Hematopoietic multipotent progenitor cell treated with erythropoietin and hydrocortisone succinate and interleukin-3 and kit ligand, for 4 days (in vitro differentiated cells): ENCODE measurements at places on chromosomes 1 and 21.

DNA sequence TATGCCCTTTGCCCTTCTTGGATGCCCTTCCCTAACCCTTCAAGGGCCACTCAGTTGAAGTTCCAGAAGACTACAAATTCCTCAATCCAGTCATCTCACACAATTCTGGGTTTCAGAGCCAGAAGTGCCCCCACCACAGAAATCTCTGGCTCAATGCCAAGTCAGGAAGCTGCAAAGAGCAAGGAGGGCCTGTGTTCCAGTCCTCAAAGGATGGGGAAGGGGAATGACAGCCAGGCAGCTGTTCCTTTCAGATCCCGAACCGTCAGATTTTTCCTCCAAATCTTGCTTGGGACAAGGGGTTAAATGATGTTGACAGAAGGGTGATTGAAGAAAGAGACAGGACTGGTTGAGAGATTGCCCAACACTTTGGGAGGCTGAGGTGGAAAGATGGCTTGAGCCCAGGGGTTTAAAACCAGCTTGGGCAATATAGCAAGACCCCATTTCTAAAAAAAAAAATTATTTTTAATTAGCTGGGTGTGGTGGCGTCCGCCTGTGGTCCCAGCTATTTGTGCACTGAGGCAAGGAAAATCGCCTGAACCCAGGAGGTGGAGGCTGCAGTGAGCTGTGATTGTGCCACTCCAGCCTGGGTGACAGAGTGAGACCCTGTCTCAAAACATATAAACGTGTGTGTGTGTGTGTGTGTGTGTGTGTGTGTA is 716 bp upstream of the HPDL start:
- DNase-seq, result no peak

DNA sequence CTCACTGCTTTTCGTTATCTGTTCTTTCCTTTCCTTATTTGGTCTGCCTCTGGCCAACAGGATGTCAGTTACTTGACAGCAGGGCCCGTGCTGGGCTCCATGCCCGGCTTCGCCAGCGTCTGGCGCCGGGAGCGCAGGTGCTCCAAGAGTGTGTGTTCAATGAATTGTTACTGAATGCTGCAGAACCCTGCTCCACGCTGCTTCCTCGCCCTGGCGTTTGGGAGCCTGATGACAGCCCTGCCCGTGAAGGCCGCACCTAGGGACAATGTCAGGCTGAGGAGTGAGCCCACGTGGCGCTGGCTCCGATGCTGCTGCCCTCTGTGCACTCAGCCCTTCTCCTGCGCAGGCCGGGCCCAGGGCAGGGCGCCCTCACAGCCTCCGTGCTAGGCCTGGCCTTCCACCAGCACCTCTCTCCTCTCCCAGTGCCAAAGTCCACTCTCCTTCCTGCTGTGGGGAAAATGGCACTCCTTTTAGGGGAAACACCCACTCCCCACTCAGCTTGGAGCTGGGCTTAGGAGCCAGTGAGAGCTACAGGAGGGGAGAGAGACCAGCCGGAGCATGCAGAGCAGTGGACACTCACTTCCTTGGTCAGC is 51.4 kb downstream of the ACBD3 start:
- no peak for DNase-seq

DNA sequence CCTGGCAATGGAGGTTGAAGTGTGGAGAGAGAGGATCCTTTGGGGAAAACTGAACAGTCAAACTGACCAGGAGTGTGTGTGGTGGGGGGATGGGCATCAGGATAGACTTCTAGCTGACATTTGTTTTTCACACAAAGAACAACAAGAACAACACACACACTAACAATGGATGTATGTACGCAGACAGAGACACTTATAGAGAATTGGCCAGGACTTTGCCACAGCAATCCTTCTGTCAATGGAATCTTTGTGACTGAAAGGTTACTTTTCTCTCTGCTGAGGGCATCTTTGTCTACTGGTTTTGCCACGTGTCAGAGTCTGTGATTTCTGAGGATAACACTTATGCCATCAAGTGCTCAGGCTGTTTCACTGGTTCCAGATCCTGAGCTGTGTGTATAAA is 12.4 kb upstream of the FCGR2A start:
- DNase-seq, result no peak

- no peak for DNase-seq
Measured at GRCh38 chr1:225332686-225333085, 95.2 kb downstream of the LBR start.

- DNase-seq, result peak; percentile 91
Measured at GRCh38 chr1:2555634-2556276, 416 bp upstream of the TNFRSF14 start.

- no peak for DNase-seq
Measured at GRCh38 chr1:82145656-82146055, 344.9 kb downstream of the ADGRL2 start.

GRCh38 chr1:176222196-176222595 is 15.1 kb upstream of the COP1 start:
- no peak for DNase-seq

DNA sequence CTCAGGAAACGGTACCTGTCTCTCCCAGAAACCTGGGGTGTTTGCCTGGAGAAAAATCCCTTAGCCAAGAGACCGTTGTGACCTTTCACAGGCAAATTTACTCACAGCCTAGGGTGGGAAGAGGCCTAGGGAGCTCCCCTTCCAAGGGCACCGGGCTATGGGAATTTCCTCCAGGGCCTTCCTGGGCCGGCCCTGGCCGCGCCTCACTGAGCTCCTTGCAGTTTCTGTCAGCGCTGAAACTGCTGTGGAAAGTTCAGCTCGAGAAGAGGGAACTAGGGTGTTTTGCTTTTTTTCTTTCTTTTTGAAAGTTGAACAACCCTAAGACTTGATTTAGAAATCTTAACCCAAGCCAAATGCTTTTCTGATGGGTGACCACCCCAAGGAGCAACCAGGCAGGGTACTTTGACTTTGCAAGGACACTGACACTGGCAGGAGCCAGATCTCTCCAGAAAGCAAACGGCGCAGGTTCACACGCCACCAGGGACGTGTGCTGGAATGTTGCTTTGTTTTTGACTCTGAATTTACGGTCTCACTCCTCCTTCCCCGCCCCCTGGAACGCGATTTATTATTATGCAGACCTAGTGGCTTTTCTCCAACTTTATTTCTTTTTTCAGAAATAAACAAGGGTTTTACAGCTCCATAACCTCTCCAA is 229.6 kb upstream of the JUN start:
- no peak for DNase-seq

- peak; percentile 94 for DNase-seq
Measured at GRCh38 chr1:61079898-61080336, 2.4 kb upstream of the NFIA start.

- DNase-seq, result peak; percentile 59
Measured at GRCh38 chr1:38818175-38818976, 41.2 kb downstream of the RRAGC start.

DNA sequence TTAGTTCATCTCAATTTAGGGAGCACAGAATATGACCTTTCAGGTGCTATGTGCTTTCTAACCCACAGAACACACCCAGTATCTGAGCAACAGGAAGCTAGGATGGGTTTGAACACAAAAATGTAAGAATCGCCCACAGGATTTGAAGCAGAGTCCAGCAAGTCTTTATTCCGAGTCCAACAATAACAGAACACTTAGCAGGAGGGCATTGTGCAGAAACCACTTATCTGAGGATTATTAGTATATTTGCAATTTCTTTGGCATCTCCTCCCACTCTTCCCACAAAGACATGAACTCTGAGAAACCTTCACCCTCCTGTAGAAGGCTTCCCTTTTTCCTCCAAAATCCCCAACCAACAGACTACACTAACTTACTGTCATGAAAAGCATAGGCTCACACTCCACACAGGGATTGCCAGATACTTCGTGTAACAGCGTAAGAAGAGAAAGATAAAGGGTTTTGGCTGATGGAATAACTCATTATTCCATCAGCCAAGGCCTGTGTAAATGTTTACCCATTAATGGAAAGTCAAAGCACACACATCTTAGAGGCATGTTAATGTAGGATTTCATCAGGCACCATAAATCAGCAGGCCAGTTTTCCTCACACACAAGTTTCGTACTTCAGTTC is 16.1 kb downstream of the SIPA1L2 start:
- DNase-seq, result no peak

- DNase-seq, result no peak
Measured at GRCh38 chr1:90488451-90488850, 228.7 kb downstream of the BARHL2 start.

- no peak for DNase-seq
Measured at GRCh38 chr1:18549906-18550305, 69.2 kb downstream of the KLHDC7A start.

GRCh38 chr1:209630383-209631225 is 21.6 kb downstream of the LAMB3 start:
- DNase-seq, result no peak

GRCh38 chr1:176073524-176074157 is 133.4 kb downstream of the COP1 start:
- peak; percentile 87 for DNase-seq

GRCh38 chr21:42760951-42761751 is 107.7 kb downstream of the PDE9A start:
- DNase-seq, result no peak

DNA sequence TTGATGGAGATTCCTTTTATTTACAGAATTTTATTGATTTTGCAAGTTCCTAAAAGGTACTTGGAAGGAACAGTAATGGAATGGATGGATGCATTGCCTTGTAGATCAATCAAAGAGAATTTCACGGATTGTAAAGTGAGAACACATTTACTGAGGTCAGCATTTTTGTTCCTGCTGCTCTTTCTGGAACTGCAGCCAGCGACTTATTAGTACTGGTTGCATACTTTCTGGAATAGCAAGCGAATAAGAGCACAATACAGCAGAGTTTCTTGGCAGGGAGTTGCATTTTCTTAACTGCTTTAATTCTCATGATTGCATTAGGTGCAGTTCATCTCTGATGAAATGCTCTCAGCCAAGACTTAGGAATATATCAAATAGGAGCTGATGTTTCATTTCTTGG is 106.1 kb upstream of the CHODL start:
- no peak for DNase-seq

- no peak for DNase-seq
Measured at GRCh38 chr1:103190766-103191165, 82.4 kb upstream of the COL11A1 start.

DNA sequence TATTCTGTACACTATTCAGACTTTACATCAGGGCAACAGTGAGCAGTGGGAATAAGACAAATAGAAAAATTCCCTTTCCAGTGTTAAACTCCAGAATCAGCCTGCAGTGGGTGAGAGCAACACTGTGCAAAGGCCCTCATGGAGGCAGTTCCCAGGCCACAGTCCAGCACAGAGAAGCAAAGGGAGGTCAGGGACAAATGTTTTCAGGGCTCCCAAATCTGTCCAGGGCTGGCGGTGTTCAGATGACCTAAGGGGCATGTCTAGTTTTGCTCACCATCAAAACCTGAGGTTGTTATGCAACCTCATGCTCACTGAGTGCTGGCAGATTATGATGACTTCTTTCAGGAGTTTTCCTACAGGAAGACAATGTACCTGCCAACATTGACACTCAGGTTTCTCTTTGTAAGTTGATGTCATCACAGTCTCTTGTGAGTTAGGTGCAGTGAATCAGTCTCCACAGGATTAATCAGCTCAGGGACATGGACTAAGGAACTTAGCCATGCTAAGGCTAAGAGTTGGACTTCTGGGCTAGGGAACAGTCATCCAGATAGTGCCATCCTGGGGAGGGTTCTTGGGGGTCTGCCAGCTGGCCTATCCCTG is 3.6 kb upstream of the LCE5A start:
- no peak for DNase-seq

GRCh38 chr1:233261206-233261605 is 34.3 kb downstream of the PCNX2 start:
- DNase-seq, result no peak

DNA sequence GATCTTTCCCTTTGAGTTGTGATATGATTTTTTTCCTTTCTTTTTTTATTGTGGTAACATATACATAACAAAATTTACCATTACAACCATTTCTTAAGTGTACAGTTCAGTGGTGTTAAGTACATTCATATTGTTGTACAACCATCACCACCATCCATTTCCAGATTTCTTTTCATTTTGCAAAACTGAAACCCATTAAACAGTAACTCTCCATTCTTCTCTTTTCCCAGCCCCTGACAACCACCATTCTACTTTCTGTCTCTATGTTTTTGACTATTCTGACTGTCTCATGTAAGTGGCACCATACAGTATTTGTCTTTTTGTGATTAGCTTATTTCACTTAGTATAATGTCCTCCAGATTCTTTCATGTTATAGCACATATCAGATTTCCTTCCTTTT is 30.3 kb downstream of the CEP350 start:
- no peak for DNase-seq

DNA sequence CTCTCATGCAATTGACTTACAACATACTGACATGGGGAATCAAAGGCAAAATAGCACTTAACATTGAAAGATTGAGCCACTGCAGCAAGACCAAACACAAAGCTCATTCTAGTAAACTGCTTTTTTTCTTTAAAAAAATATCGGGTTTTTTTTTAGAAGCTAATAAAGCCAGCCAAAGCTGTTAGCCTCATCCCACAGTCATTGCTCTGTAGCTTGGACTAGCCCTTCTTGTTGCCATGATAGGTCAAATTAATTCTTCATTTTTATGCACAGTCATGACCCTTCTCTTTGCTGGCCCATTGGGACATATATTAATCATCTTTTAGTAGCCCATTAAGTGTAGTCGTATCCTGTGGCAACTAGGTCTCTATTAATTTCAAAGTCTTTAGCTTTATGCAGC is 231.3 kb downstream of the ADGRL2 start:
- no peak for DNase-seq

GRCh38 chr1:232501854-232502253 is 128.1 kb downstream of the SIPA1L2 start:
- no peak for DNase-seq

DNA sequence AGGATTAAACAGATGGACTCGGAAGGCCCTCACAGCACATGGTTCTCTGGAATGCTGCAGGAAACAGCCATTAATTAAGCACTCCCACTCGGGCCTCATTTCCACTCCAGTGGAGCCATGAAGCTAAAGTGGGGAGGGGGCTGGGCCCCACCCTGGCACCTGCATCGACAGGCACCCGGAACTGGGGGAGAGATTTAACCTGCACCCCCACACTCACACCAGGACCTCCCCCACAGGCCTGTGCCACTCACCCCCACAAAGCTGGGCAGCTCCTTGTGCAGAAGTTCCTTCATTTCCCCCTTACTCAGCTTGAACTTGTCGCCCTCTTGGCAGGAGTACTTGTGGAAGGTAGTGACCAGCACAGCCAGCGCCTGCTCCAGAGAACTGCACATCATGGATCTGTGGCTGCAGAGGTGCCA is 2.2 kb downstream of the S100A2 start:
- DNase-seq, result no peak
